NCI-H1694 treated with DMSO at 0.1 percent for 48 hours (cell line): ENCODE measurements at places on chromosomes 11 and 22.

- DNase-seq, result no peak
These were observed 70.7 kb downstream of the FLI1 start for GRCh38 chr11:128764424-128765095.

DNA sequence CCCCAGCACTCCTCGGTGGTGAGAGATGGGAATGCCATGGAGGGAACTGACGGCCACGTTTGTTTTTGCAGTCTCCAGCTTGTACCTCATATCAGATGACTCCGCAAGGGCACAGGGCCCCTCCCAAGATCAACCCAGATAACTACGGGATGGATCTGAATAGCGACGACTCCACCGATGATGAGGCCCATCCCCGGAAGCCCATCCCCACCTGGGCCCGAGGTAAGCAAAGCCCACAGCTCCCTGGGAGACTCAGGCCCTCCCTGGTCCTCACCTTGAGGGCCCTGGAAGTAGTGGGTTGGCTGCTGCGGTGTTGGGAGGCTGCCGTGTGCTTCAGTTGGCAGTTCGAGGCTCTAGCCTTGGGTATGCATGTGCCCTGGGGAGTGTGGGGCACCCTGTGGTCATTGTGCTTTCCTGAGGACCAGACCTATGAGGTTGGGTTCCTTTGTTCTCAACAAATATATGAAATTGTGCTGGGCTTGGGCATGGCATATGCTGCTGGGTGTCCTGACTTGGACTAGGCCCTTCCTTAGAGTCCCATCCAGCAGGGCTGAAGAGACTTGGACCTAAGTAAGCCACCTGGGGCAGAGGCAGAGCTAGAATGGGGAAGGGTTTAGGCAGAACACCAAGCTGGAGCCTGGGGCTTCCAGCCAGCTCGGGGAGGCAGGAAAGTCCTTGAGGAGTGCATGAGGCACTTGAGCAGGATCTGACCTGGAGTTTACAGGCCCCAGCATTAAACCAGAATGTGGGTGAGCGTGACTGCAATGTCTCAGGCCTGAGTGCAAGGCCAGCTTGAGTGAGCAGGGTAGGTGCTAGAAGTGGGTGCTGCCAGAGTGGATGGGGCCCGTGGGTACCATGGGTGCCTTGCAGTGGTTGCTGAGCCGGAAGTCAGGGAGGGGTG, 26.4 kb downstream of the INCENP start:
- no peak for DNase-seq

GRCh38 chr11:111911563-111912401, at the start of gene CRYAB:
Gene CRYAB (minus strand): TSS chr11:111911770. CDS start chr11:111911724, 46 bp downstream.
- DNase-seq, result no peak

GRCh38 chr11:103924166-103925013, 112.0 kb upstream of the DDI1 start:
- no peak for DNase-seq

GRCh38 chr11:37411289-37411688, 813.3 kb upstream of the RAG2 start:
- DNase-seq, result no peak

DNA sequence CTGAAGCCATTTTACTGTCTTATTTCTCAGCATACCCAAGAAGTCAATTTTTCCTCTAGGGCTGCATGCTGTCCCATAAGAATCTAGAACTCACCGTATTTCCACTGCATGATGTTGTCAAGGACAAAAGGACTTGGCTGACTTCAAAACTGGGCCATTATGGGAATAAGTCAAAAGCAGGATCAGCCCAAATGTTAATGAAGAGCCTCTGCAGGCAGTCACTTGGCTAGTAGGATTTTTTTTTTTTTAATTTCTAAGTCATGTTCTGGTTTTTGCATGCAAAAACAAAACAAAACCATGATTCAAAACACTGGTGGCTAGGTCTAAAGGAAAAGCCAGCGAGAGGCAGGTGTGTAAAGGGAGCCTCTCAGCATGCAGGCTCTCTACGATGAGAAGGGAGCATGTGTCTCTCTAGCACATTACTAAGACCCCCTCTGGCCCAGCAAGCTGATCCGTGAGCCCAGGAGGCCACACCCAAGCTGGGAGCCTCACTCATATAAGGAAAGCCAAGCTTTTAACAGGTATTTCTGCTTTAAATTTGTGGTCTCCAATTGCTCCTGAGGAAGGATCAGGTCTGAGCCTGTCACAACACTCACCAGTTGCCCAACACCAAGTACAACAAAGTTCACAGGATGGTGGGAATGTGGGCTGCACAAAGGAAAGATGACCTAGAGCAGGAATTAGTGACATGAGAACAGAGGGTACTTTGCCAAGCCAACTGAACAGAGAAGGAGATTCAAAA, 21.4 kb upstream of the STK33 start:
- DNase-seq, result no peak

DNA sequence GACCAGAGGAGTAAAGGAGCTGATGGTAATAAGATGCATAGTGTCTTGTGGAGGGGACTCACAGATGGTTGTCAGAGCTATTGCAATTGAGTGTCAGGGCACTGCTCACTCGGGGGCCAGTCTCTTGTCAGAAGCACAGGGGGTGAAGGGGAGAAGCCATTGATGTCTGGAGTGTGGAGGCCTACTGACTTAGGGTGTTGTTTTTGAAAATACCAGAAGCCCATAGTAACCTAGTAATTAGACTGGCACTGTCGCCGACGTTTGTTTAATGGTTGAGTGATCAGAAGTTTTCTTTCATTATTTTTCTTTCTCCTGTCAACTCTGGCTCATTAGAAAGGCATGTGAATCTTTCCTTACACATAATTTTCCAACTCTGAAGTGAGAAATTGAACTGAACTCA, 151.6 kb upstream of the TENM4 start:
- no peak for DNase-seq

- no peak for DNase-seq
These were observed 99.3 kb upstream of the GAL start for GRCh38 chr11:68584991-68585524.

DNA sequence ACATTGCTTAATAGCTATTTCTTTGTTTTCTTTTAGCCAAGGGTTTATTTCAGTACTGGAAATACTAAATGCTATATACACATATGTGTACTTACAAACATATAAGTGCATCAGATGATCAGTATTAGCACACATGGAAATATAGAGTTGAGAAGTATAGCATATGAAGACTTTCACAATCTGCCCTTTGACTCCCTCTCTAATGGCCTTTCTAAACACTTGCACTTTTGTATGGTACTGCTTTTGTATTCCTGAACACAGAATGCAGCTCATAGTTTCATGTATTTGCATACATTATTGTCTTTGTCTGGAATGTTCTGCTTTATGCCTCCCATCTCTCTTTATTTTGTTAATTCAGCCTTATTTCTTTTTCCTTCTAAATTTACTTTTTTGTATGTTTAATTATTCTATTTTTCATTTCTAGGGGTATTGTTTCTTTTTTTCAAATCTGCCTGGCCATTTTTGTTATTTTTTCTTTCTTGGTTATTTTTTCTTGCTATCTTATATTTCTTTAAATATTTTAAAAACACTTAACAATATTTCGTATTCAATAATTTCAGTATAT, 28.8 kb downstream of the ACER3 start:
- DNase-seq, result no peak

GRCh38 chr11:69898123-69898522, 78.9 kb upstream of the FGF3 start:
- DNase-seq, result no peak

- DNase-seq, result no peak
These were observed 14.6 kb upstream of the VWCE start for GRCh38 chr11:61309739-61310138.

- DNase-seq, result no peak
These were observed 63.1 kb upstream of the GRAMD1B start for GRCh38 chr11:123366924-123367323.

- DNase-seq, result no peak
These were observed 13.5 kb upstream of the UPB1 start for GRCh38 chr22:24481641-24482040.

GRCh38 chr11:44733877-44734276, 7.1 kb downstream of the TSPAN18 start:
- DNase-seq, result no peak

DNA sequence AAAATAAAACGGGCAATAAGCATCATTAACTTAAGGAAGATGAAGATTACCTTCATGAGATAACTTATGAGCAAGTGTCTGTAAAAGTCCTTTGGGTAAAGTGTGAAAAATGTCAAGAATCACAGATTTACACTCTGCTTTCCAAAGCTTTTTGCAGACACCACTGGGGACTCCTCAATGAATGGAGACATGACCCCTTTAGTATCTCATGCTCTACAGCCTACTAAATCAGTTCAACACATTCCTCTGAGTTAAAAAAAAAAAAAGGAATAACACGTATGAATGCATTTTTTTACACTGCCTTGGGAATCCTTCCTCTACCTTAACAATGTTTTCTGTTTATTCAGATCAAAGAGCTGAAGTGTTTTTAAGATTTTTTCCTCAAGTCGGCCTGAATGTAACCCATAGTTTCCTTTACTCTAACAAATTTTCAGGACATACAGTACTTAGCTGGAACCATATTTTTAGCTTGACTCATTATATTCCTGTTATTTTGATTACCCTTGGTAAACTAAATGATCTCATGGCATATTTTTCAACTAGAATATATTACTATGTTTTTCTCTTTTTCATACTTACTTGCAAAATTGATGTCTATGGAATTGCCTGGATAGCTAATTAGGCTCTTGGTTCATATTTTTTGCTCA, 25.9 kb upstream of the RAB30 start:
- no peak for DNase-seq

DNA sequence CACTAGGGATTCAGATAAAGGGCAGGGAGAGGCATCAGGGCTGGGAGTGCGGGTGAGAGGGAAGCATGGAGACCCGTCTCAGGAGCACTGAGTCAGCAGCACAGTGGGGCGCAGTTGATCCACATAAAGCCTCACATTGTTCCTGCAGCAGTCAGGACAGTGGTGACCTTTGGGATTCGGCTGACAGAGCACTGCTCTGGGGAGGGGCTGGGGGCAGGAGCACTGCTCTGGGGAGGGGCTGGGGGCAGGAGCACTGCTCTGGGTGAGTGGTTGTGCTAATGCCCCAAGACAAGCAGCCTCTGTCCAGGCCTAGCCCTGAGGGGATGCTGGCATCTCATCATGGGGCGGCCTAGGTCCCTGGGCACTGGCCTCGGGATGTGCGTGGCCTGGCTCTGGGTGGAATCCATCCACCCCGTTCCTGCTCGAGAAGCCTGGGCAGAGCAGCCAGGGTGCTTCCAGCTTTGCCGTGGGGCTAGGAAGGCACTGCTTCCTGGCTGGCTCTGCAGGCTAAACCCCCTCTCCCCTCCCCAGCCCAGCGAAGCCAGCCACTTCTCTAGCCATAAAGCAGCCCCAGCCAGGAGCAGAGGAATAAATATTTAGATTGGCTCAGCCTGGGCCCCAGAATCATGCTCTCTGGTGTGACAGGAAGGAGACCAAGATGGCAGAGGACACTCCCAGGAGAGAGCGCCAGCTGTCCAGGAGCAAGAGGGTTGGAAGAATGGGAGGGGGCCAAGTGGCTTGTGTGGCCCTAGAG, 7.3 kb downstream of the OAF start:
- no peak for DNase-seq
